ENCODE measurements at places on chromosomes 11 and 22.

DNA sequence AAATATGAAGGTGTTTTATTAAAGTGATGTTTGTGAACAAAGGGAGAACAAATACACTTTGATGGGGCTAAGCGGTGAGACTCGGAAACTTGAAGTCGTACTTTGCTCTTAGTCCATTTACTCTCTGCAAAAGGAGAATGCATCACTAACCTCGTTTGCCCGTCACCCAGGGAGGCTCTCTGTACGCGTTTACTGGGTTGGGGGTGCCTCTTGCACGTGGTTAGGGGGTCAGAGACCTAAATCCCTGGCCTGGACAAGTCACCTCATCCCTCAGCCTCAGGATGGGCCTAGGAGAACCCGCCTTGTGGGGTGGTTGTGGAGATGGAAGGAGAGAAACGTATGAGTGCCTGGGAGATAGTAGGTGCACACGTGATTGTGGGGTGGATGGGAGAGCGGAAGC lies 803 bp upstream of the IFT27 start:
- DNase-seq: no peak

DNA sequence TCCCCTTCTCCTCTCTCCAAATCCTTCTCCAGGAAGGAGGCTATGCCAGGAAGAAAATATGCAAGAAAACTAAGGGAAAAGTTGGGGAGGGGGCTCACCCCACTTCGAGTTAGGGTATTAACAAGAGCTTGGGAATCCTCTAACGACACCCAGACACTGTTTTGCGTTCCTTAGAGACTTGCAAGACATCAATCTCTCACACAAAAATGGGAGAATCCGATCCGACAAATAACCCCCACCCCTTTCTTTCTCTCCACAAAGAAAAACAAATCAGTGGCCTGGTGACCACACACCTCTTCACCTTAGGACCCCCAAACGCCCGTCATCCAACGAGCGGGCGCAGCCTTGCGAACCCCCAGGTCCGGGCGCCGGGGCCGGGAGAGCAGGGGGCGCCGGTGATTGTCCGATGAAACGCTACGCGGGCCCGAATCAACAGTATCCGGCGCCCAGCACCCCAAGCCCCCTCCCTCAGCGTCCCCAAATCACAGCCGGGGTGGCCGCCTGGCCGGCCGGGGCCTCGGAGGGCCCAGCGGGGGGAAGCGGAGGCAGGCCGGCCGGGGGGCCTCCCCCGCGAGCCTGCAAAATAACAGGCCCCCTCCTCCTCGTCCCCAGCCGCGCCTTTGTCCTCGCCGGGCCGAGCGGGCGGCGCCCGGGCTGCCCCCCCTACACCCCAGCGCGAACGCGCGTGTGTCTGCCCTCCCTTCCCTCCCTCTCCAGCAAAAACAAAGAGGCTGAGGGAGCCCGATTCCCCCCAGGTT lies 690 bp downstream of the CSNK1E start:
- DNase-seq: peak; percentile 20

DNA sequence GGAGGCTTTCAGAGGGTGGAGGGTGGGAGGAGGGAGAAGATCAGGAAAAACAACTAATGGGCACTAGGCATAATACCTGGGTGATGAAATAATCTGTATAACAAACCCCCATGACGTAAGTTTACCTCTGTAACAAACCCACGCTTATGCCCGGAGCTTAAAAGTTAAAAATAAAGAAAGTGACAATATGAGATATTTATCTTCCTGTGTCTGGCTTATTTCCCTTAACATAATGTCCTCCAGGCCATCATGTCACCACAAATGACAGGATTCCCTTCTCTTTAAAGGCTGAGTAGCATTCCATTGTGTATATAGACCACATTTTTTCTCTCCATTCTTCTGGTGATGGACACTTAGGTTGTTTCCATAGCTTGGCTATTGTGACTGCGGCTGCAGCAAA lies 79.5 kb downstream of the BARX2 start:
- DNase-seq: no peak

DNA sequence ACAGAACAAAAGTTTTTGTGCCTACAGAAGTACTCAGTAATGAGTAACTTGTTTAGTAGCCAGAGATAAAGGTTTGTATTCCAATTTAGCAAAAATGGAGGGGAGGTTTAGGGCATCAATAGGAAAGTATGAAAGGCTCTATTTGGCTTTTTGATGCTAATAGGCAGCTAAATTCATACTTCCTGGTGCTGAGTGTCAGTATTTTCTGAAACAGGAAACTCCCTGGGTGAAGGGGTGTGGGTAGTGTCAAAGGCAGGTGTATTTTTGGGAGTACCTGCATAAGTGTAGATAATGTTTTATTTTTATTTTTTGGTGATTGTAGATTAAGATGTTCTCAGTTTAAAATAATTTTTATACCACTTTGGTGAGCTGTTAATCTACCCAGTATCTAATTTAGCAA lies 29.3 kb upstream of the MMP7 start:
- no peak for DNase-seq

DNA sequence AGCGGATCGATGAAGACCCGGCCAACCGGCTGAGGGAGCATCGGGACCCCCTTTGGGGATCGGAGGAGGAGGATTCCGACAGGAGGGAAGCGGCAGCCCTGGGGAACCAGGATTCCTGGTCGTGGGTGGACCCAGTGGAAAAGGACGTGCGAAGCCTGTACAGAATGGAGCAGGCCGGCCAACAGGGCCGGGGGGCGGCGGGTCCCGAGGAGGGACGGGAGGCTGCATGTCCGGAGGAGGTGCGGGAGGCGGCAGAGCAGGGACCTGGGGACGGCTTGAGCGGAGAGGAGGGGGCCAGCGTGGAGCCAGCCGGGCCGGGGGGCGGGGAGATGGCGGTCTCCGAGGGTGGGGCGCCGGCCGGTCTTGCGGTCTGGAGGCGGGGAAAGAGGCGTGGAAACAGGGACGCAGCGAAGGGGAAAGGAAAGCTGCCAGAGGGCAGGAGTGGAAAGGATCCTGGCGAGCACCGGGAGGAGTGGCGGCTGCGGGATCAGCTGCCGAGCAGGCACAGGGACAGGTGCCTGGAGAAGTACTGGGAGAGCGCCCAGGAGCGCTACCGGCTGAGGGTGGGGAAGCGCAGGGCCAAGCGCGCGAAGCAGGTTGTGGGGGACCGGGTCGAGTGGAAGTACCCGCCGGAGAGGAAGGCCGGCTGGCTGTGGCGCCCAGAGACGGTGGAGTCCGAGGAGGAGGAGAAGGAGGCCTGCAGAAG lies at the start of gene ANO5:
Gene ANO5, plus strand, starts transcription at position 444 of the 706 bp plus-strand sequence. CDS start 408 bp downstream, outside the sequence.
- DNase-seq: no peak

DNA sequence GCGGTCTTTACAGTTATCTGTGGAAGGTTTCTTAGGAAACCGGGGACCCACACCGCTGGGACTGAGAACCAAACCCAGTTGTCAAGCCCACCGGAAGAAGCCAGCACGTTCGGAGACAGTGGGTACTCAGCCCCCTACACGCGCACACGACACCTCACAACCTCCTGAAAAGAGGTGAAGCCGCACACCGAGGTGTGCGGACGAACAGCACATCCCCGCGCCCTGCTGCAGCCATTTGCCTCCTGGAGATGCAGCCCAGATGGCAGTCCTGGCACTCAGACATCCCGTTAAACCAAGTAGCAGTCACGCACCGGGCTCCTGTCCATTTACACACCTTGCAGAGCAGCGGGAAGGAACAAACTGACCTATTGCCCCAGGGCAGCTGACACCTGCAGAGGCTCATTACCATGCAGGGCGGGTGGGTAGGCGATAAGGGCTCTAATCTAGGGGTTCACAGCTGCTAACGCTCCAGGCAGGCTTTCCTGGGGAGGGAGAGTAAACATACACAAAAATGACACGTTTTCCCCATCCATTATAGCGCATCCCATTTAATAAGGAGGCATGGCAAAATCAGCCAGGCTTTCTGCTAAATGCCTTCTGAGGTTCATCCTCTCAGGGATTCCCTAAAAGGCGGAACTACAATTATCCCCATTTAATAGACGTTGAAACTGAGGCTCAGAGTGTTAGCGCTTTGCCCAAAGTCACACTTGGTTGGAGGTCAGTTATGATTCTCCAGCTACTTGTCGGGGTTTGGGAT lies 864 bp upstream of the EHBP1L1 start:
- no peak for DNase-seq

GRCh38 chr22:50673231-50674129 lies 857 bp downstream of the SHANK3 start:
- DNase-seq: no peak

DNA sequence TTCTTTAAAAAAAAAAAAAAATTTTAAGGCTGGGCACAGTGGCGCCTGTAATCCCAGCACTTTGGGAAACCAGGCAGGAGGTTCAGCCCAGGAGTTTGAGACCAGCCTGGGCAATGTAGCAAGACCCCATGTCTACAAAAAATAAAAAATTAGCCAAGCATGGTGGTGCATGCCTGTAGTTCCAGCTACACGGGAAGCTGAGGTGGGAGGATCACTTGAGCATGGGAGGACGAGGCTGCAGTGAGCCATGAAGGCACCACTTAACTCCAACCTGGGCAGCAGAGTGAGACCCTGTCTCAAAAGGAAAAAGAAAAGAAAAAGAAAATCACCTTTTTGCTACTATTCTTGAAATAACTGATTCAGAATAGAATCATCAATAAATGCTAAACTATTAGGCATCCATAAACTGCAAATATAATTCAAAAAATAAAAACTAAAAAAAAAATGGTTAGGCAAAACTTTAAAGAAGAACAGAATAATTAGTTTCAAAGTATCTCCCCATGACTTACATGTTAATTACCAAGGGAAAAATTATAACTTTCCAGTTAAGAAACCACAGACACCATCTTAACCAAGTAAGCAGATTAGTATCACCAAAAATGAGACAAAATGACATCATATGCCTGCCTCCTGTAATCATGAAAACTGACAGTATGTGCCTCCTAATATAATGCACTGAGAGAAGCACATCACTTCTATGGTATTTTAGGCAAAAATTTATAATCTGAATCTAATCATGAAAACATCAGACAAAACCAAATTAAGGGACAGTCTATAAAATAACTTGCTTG lies 63.6 kb downstream of the DENND5A start:
- no peak for DNase-seq

DNA sequence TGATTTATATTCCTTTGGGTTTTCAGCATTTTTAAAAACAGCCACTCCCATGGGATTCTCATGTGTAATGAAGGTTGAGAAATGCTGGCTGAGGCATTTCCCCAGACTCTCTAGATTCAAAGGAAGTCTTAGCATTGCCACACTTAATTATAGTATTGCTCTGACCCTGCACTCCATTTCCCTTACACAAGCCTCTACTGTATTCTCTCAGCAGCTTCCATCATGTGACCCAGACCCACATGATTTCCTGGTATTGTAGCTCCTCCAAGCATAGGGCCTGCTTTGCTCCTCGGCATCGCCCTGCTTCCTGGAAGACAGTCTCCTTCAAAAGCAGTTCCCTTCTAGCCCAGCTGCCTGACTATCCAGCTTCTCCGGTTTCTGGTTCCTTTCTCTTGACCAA lies 261.5 kb downstream of the LARGE1 start:
- DNase-seq: no peak

DNA sequence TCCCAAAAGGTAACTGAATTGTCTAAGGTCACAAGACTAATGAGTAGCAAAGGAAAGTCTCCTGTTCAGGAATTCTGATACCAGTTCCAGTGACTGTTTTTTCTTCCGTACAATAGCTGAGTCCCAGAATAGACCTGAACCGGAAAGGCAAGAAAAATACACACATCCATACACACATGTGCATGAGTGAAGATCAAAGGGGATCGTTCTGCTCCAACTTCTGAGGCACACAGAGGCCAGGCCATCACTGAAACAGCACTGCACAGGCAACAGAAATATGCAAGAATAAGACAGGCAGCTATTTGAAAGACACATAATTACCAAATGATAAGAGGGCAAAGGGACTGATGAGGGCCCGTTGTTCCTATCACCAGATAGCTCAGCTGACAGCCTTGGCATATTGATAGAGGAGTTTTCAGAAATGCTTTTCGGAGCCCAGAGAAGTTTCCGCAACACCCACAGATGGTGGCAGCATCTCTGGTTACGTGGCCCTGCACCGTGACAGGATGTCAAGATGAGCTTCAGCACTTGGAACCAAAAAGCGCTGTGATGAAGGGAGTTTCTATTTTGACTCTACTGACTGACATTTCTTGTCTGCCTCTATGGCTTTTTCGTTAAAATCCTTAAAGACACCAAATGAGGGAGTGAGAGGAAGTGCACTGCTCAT lies 280.6 kb downstream of the LARGE1 start:
- no peak for DNase-seq

GRCh38 chr11:45239733-45240132 lies 46.4 kb downstream of the SYT13 start:
- no peak for DNase-seq

DNA sequence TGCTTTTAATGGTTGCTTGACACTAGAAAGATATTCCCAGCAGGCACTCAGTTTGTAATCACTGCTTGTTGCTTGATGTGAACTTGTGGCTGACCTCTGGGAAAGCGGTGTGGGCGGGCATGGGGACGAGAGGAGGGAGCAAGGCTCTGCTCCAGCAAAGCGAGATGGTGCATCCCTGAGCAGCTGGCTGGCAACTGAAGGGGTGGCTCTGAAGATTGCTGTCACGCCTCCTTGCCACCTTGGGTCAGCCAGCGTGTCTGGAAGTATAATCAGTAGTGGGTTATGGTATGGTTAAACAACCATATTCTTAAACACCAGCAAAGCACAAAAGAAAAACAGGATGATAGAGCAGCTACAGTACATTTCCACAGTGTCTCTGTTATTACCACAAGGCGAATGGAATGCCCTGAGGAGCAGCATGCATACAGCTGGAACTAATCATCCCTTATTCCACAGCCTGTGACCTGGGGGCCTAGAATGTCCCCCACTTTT lies 124.5 kb downstream of the TRIM44 start:
- no peak for DNase-seq

GRCh38 chr11:27869701-27870100 lies 169.4 kb upstream of the BDNF start:
- no peak for DNase-seq

DNA sequence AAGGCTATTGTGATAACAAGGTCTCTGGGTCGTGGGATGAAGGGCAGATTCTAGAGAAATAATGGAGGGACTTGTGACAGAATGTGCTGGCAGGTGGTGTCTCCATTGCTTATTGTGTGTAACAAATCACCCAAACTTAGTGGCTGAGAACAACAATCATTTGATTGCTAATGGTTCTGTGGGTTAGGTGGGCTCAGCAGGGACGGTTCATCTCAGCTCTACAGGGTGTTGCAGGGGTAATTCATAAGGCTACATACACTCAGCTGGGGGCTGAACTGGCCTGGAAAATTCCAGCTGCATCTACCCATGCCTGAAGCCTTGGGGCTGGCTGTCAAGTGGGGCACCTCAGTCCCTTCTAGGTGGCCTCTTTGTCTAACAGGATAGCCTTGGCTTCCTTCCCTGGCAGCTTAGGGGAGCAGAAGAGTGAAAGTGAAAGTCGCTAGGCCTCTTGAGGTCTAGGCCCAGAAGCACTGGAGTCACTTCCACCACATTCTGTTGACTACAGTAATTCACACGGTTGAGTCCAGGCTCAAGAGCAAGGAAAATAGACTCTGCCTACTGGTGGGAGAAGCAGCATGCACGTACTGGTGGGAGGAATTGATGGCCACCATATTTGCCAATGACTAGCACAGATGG lies 308.9 kb downstream of the MN1 start:
- no peak for DNase-seq

- DNase-seq: no peak
Observed at GRCh38 chr11:134341805-134342571, 10.2 kb downstream of the GLB1L2 start.

GRCh38 chr11:77287136-77287535 lies 14.3 kb downstream of the GDPD4 start:
- no peak for DNase-seq
